Thoracic aorta (tissue), 2 donors: ENCODE measurements at places on chromosomes 12 and 14.

DNA sequence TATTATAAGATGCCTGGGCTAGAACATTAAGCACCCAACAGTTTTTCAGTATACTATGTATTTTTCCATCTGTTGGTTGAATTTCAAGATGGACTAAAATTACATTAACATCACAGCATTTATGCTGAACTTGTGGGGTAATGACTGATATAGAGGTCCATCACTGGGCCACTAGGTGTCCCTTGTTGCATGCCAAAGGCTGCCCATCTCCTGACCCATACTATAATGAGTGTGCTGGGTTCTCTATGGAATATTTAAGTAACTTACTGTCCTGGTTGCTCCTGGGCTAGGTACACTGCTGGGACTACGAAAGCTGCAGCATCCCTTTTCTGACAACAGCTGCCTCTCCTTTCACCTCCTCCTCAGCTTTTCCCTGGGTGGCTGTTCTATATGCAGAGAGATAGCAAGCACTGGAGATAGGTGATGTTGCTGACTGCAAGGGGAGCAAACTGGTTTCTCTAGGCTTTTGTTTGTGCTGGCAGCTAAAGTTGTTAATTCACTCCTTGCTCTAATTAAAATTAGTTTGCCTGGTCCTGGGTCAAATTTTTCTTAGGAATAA, 138.6 kb upstream of the TRHDE start:
- DNase-seq = no peak

- DNase-seq = no peak
Observed at GRCh38 chr14:74653386-74654138, 41.5 kb upstream of the LTBP2 start.

GRCh38 chr14:24794644-24795305, 160.8 kb upstream of the GZMB start:
- DNase-seq = no peak

- DNase-seq = no peak
Observed at GRCh38 chr12:111444314-111444924, 38.7 kb downstream of the SH2B3 start.

GRCh38 chr12:15059123-15059522, 86.3 kb downstream of the PDE6H start:
- no peak for DNase-seq

- no peak for DNase-seq
Observed at GRCh38 chr12:110508071-110508586, 6.0 kb downstream of the RAD9B start.

DNA sequence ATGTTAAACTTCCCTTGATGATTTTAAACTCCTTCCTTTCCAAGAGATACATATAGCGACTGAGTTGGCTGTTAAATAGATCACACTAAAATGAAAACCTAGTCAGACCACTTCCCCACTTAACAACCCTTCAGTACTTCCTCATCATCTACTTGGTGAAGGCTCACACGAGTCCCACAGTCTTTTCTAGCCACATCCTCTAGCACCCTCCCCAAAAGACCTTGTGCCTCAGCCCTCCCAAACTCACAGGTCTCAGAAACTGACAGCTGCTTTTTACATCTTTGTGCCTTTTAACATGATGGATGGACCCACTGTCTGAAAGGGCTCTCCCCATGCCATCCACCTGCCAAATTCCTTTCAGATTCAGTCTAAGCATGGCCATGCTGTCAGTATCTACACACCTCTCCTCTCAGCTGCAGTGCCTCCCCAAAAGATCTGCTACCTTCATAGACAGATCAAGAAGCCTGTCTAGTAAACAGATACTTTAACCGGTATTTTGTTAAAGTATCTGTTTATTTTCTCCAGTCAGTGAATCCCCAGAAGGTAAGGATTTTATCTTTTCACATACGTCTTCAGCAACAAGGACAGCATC, 65.1 kb upstream of the GPHB5 start:
- no peak for DNase-seq

DNA sequence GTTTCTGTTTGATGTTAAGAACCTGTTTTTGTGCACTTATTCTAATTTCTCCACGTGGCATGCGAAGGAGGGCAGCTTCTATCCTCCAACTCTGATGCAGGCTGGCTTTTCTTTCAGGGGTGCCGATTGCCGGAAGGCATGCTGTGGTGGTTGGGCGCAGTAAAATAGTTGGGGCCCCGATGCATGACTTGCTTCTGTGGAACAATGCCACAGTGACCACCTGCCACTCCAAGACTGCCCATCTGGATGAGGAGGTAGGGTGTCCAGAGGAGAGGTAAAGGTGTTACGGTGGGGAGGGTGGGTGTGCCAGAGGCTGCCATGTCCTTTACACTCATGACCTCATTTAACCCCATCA, 29.6 kb downstream of the MTHFD1 start:
- DNase-seq = no peak

DNA sequence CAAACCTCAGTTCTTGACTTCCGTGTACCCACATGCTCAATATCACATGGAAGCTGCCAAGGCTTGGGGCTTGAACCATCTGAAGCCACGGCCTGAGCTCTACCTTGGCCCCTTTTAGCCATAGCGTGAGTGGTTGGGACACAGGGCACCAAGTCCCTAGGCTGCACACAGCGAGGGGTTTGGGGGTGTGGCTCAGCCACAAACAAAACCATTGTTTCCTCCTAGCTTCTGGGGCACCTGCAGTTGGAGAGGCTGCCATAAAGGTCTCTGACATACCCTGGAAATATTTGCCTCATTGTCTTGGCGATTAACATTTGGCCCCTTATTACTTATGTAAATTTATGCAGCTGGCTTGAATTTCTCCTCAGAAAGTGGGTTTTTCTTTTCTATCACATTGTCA, 628.6 kb downstream of the NRXN3 start:
- no peak for DNase-seq

DNA sequence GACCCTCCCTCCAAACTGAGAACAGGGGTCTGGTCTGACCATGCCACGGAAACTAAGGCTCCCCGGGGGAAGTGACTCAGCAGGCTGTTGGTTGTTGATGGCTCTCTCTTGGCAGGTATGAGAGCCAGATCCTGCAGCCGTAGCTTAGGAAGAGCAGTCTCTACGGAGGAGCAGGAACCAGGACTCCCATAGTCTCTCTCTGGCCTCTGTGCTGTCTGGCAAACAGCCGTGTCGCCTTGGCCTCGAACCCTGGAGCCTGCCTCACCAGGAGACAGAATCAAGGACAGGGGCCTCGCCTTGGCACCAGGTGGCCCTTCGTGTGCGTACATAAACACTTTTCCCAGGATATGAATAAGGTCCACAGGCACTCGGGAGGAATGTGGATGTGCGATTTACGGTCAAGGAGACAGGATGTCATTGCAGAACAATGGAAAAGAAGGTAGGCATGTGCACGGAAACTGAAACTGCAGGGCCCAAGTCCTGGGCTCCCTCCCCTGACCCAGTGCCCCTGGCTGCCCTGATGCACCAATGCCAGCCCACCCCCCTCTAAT, 7.9 kb downstream of the VWF start:
- no peak for DNase-seq

DNA sequence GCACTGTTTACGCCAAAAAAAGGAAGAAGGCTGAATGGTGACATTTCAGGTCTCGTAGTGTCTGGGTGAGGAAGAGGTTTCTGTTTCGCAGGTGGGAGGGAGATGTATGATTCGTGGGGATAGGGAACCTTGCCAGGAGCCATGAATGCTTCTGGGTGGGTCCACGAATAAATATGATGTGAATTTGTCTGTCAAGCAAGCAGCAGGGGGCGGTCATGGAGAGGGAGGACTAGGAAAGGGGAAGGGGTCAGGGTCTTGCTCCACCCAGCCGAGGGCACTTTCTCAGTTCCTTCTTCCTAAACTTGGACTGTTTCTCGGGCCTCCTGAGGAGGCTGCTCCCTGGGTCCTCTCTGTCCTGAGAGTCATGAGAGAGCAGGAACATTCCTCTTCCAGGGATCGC, 72.5 kb downstream of the LGMN start:
- no peak for DNase-seq

- no peak for DNase-seq
Observed at GRCh38 chr12:75964150-75964549, 67.4 kb downstream of the PHLDA1 start.

DNA sequence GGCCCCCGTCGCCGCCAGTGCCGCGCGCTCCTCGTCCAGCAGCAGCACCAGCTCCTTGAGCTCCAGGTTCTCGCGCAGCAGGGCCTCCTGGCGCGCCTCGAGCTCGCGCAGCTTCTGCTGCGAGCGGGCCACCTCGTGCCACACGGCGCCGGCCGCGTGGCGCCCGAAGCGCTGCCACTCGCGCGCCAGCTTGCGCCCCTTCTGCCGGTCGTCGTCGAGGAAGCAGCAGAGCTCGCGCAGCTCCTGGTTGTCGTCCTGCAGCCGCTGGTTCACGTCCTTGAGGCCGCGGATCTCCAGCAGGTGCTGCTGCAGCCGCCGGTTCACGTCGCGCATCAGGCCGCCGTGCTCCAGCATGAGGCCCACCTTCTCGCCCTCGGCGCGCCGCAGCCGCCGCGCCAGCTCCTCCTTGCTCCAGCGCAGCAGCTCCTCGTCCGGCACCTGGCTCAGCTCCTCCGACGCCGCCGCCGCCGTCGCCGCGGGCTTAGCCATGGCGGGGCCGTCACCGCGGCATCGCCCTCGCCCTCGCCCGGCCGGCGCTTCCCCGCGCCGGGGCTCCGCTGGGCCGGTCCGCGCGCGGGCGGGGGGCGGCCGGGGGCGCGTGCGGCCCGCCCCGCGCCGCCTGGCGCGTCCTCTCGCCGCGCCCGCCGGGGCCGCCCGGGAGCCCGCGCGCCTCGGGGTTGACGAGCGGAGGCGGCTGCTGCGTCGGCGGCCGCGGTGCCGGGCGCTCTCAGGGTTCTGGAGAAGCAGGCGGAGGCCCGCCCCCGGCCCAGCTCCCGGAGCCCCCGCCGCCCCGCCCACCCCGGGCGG, at the start of gene CCDC85C:
CCDC85C (minus strand) TSS at position 737 of the 807 bp plus-strand sequence; CDS start at position 489, 248 bp downstream.
- DNase-seq = no peak

DNA sequence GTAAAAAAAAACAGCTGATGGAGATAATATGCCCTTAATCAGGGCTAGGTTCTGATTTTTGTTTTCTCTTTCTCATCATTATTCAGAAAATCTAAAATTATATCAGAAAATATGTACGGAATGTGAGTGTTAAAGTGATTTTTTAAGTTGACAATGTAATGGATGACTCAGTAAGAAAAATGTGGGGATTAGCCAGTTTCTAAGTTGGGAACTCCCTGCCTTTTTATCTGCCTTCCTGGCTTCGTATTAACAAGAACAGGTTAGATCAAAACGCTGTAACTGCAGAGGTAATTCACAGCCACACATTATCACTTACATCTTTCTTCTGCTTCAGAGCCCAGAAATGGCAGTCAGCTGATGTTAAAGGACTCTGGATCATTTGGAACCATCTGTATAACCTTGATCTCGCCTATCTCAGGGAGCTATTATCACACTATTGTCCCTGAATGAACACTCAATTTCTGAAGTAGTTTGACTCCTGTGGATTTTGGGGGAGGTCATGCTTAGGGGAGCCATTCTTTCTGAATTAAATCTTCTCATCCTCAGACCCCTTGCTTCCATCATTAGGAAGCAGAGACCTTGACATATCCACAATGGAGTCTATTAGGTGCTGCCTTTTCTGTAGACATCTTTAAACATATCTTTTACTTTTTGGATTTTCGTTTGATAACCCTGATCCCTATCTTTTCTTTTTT, 135.7 kb upstream of the SLC16A7 start:
- no peak for DNase-seq

GRCh38 chr12:14768823-14769405, 34.4 kb downstream of the WBP11 start:
- DNase-seq = peak; percentile 7

GRCh38 chr12:66379616-66380015, 77.3 kb downstream of the HELB start:
- DNase-seq = no peak

- no peak for DNase-seq
Observed at GRCh38 chr12:49798248-49798647, 30.0 kb downstream of the NCKAP5L start.

GRCh38 chr14:60506462-60506984, 2.4 kb upstream of the SIX6 start:
- DNase-seq = no peak

DNA sequence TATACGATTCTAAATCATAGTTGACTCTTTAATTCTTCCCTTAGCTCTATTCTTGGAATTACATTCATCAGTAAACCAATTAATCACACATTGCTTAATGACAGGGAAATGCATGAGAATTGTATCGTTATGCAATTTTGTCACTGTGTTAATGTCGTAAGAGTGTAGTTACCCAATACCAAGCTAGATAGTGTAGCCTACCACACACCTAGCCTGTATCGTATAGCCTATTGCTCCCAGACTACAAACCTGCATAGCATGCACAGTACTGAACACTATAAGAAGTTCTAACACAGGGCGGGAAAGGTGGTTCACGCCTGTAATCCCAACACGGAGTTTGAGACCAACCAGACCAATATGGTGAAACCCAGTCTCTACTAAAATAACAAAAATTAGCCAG, 24.7 kb downstream of the HNRNPC start:
- no peak for DNase-seq

GRCh38 chr14:75294649-75295033, 16.0 kb downstream of the FOS start:
- DNase-seq = no peak

DNA sequence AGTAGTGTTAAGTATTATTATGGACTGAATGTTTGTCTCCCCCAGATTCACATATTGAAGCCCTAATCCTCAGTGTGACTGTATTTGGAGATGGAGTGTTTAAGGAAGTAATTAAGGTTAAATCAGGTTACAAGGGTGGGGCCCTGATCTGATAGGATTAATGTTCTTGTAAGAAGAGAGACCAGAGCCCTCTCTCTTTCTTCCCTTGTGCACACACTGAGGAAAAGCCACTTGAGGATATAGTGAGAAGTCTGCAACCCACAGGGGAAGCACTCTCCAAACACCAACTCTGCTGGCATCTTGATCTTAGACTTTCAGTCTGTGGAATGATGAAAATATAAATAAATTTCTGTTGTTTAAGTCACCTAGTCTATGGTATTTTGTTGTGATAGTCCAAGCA, 2.2 kb upstream of the KLRG1 start:
- no peak for DNase-seq

DNA sequence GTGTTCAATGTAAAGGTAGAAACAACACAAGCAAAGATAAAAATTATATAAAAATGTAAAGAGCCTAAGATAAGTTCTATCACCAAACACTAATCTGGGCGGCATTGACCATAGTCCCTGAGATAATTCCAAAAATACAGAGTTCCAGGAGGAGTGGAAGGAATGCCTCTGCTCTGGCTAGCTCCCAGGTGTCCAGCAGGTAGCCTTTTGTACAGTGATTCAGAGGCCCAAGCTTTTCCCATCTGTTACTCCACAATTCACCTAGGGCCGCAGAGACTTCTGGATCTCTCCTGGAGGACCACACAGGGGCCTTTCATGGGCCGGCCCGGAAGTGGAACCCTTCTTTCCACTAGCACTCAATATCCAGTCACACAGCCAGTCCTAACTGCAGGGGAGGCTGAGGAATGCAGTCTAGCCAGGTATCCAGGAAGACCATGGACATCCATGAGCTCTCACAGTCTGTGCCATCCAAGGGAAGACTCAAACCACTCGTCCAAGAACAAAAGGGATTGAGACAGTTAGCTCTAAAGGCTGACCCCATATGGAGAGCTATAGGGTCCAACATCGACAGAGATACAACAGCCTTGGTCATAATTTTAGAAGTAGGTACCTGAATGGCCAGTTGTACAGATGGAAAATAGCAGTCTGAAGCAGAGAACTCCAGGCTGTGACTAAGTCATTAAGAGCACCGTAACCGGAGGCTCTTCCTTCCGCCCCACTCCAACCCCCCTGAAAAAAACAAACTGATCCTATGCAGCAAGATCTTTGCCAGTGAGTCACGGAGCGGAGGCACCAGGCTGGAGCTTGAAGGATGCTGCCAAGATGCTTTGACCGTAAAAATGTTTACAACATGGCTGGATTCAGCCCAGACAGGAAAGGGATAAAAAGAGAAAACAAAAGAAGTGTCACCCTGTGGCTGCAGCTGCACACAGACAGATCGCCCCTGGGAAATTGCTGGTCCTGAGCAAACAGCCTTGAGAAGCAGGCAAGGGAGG, 204.8 kb downstream of the NUAK1 start:
- DNase-seq = peak; percentile 21
